Activated CD4-positive, alpha-beta T cell treated with anti-CD3 and anti-CD28 coated beads, Interleukin-2, amount 50 U/mL, for 16 hours (primary cell): ENCODE measurements at places on chromosomes 3 and 15.

GRCh38 chr3:153456833-153457545 is 295.0 kb downstream of the RAP2B start:
- no peak for DNase-seq

DNA sequence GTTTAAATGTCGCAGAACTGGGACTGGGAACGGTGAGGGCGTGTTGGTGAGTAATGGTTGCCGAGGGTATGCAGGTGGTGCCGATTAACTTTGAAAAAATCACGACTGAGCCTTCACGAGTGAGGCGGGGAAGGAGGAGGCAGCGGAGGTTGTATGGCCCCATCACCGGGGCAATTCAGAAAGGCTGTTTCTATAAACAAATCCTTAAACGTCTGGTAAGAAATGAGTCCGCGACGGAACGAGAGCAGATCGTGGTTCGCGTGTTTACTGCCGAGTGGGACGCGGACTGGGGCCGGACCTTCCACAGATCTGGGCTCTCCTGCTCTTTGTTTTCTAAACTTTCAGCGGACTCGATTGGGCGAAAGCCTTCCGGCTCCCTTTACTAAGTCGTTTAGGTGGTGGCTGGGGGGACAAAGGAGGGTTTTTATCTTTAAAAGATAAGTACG is 2.7 kb downstream of the IGF1R start:
- DNase-seq, result no peak

GRCh38 chr15:72117486-72118016 is 399 bp downstream of the MYO9A start:
- DNase-seq, result peak; percentile 69

- peak; percentile 29 for DNase-seq
Measured at GRCh38 chr3:115217678-115218451, 70.8 kb upstream of the ZBTB20 start.

- DNase-seq, result no peak
Measured at GRCh38 chr3:104460477-104461406, 906.0 kb upstream of the ALCAM start.

- peak; percentile 42 for DNase-seq
Measured at GRCh38 chr3:98331329-98331728, 22.3 kb upstream of the OR5K4 start.

- no peak for DNase-seq
Measured at GRCh38 chr3:186532598-186533072, 11.5 kb downstream of the CRYGS start.

DNA sequence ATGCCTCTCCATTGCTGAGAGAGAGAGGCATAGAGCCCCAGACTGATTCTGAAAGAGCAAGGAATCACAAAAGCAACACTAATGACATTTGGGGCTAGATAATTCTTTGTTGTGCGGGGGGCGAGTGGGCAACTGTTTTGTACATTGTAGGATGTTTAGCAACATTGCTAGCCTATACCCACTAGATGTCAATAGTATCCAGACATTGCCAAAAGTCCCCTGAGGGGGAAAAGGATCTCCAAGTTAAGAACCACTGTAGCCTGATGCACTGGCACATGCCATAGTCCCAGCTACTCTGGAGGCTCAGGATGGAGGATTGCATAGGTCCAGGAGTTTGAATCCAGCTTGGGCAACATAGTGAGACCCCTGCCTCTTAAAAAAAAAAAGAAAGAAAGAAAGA is 22.8 kb upstream of the GOLM2 start:
- no peak for DNase-seq

- no peak for DNase-seq
Measured at GRCh38 chr15:22954798-22955543, 25.2 kb downstream of the CYFIP1 start.

DNA sequence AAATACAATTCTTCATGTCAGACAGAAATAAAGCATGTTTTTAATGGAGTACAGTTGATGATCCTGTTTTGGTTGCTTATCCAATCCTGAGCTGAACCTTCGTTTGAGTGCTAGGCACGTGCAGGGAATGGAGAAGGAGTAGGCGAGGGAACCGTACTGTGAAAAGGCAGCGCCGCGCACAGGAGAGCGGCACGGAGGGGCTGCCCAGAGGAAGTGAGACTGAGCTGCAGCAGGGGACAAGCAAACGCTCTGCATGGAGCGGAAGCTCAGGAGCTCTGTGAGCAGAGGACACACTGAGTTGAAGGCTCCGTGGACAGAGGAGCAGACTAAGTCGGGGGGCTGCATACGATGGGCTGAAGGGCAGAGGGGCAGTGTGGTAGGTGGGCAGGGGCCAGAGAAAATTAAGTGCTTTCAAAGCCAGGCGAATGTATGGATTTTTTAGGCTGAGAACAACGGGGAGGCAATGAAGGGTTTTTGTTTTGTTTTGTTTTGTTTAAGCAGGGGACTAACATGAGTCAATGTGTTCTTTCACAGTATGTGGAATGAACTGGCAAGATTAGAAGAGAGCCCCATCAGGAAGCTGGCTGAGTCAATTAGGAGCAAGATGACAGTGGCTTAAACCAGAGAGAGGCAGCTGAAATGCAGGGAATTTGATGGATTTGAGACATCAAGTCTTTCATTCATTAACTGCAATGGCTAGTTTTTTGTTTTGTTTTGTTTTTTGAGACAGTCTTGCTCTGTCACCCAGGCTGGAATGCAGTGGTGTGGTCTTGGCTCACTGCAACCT is 23.8 kb upstream of the TM2D3 start:
- peak; percentile 77 for DNase-seq

DNA sequence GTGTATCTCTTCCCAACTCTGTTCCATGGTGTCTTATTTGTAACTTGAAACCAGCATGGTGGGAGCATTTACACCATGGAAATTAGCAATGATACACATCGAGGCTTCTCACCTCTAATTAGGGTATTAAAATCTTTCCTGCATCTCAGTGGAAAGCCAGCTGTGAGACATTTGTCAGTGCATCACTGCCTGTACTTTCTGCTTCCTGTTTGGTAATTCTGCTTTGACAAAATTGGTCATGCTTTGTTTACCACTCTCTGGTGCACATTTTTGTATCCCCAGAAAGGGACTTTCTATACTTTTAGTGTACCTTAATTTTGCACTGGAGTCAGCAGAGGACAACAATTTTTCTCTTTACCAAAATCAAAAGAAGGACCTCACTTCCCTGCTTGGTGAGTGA is 402.1 kb downstream of the PDCD6IP start:
- peak; percentile 1 for DNase-seq

DNA sequence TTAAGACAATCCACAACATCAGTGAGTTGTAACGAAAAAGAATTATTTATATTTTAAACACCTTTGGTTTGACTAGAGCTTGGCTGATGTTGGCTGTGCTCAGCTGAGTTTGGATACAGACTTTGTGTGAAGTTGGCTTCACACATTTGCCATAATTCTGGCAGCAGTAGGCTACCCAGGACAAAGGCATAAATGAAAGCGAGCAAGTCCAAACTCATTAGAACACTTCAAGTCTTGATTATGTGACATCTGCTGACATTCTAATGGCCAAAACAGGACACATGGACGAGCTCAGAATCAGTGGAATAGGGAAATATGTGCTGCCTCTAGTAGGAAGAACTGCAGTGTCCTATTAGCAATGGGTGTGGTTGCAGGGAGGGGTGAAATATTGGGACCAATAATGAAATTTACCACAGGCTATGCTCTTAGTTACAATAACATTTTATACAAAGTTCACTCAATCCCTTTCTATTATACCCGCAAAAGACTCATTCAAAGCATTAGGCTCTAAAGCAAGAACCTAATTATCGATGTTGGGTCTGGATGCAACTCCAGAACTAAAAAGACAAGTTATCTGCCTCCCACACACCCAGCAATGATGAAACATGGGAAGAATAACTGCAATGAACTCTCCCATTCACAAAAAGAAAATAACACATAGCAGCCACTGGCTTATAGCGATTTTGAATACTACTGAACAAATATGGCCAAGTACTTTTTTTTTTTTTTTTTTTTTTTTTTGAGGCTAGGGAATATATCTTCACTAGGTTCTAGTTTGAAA is 493.9 kb upstream of the RASGRP1 start:
- no peak for DNase-seq

- no peak for DNase-seq
Measured at GRCh38 chr15:41408234-41408641, 5.9 kb upstream of the NDUFAF1 start.

- DNase-seq, result no peak
Measured at GRCh38 chr15:76470691-76471090, 134.1 kb downstream of the ISL2 start.

GRCh38 chr3:39021029-39021428 is 30.7 kb downstream of the SCN11A start:
- DNase-seq, result no peak

DNA sequence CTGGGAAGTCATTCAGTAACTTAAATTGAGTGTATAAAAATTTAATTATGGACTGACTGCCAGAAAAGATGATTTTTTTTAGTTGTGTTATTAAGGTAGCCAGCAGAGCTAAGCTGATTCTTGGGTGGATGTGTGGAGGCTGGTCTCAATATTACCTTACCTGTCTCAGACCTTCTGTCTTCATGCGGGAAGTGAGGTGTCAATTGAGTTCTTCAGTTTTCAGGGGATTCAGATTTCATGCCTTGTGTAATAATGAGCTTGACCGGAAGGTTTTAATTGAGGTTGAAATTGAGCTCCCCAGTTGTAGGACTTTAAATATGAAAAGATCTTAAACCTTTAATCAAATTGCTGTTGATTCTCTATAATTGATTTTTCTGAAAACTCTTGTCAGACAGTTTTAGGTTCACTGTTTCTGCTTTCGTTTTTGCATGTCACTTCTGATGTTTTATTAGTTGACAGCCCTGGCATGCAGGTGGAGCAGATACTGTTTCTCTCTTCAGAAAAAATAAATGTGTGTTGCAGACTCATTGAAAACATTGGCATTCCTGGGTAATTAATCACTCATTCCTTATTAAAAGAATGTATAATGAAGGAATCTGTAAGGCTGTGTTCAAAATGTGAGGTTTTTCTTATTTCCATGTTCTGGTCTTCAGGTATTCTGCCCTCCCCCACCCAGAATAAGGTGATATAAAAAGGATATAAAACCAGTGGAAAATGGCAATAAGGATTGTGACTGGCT is 54.5 kb downstream of the PSMD6 start:
- DNase-seq, result no peak

GRCh38 chr3:160401291-160402095 is 2.0 kb downstream of the SMC4 start:
- peak; percentile 27 for DNase-seq

DNA sequence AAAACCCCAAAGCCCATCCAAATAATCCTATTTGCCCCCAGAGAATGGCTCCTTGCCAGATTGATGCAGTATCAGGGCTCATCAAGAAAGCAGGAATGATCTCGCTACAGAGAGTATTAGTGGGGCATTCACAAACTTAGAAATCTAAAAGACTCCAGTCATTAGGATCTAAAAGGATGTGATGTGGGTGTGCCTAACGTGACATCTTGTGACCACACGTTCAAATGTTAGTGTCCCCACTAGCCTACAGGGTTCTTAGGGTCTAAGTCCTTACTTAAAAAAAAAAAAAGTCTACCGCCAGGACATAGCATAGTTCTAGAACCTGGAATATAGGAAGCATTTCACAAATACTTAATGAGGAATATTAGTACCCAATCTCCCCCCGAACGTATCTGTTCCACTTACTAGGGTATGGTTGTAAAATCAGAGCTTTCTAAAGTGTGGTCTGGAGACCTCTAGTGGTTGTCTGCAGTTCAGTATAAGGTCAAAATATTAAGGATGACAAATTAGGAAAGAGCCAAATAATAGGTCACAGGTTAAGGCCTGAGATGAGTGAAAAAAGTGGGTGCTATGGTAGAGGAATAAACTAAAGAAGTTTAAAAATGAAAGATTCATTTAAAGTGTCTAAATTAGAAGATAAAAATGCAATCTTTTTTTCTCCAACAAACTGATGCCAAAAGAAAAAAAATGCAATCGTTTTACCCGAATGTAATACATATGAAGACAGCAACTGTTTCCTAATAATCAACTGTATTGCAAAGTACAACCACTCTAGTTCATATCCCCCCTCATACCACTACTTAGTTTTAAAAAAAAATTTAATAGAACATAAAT is 4.2 kb upstream of the CHRM5 start:
- DNase-seq, result peak; percentile 26

DNA sequence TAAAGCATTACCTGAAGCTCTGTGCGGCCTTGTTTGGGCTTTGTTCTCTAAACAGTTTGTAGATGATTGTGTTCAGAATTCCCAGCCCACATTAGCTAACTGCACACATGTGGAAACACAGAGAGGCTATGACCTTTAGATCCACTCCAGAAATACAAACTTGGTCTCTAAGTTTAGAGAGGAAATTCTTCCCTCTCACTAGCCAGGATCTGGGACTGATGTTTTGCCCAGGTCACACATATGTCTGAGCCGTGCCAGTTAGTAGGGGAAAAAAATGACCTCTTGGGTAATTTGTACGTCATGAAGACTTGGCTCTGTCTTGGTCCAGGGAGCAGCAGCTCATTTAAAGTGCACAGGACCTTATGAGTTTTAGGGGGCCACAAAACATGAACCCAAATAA is 223.1 kb downstream of the RBMS3 start:
- no peak for DNase-seq

GRCh38 chr3:15982667-15983196 is 185.0 kb upstream of the ANKRD28 start:
- DNase-seq, result no peak

DNA sequence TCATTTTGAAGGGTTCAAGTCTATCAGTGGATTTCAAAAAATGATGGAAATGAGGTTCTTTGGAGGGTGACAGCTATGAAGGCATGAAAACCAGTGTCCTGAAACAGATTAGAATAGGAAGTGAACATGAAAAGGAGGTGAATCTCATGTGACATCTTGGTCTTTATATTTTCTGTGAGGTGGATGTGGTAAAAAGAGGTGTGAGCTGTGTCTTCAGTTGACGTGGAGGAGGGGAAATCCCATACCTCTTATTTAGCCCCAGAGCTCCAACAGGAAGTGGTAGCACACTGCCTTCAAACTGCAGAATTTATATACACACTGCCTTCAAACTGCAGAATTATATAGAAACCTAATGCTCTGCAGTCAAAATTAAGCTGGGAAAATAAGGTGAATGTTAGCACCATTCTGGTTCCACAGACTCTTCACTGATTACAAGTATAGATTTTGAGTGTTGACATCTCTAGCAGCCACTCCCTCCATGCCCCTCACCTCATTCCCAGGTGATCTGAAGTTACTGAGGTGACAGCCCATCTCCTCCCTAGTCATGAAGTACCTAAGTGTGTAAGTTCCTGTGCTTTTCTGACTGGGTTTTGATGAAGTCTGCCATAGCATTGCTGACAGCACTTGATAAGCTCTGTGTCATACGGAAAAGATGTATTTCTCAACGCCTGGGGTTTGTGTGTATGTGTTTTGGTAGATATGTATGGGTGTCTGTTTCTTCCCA is 2.7 kb downstream of the RAB8B start:
- DNase-seq, result peak; percentile 91

DNA sequence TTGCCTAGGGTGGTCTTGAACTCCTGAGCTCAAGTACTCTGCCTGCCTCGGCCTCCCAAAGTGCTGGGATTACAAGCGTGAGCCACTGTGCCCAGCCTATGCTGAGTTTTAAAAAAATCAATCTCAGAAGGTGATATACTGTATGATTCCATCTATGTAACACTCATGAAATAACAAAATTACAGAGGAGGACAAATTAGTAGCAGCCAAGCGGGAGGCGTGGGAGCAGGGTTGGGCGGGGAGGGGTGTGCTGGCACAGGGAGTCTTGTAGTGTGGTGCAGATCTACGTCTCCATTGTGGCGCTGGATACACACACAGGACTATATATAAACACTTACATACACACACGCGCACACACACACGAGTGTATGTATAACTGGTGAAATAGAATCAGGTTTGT is 80.6 kb upstream of the LINGO1 start:
- DNase-seq, result no peak
